Urinary bladder (tissue), 4 donors: ENCODE measurements at places on chromosomes 11 and 22. TPM values are rescaled to one million over a fixed set of nuclear protein-coding genes. Genes with fewer than 3 reads are reported as not detected.

- no peak for DNase-seq
Observed at GRCh38 chr11:95102733-95103132, 13.1 kb downstream of the ENDOD1 start.

- DNase-seq: no peak
Observed at GRCh38 chr11:128725630-128726319, 31.9 kb downstream of the FLI1 start.

DNA sequence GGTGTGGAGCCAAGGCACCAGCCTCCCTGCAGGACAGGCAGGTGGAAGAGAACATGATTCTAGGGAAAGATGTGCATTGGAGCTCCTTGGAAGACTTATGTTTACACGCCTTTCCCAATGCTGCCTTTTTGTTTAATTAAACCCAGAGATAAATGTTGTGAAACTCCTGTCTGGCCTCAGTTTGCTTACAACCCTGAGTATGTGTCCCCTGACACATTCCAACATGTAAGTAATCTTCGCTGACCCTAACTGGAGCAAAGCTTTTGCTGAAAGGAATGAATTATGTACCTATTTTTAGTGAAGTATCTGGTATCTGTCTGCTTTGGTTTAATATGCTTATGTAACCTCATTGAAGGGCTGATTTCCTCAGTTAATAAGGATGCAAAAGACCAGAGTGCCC lies 56.7 kb downstream of the APIP start:
- no peak for DNase-seq

DNA sequence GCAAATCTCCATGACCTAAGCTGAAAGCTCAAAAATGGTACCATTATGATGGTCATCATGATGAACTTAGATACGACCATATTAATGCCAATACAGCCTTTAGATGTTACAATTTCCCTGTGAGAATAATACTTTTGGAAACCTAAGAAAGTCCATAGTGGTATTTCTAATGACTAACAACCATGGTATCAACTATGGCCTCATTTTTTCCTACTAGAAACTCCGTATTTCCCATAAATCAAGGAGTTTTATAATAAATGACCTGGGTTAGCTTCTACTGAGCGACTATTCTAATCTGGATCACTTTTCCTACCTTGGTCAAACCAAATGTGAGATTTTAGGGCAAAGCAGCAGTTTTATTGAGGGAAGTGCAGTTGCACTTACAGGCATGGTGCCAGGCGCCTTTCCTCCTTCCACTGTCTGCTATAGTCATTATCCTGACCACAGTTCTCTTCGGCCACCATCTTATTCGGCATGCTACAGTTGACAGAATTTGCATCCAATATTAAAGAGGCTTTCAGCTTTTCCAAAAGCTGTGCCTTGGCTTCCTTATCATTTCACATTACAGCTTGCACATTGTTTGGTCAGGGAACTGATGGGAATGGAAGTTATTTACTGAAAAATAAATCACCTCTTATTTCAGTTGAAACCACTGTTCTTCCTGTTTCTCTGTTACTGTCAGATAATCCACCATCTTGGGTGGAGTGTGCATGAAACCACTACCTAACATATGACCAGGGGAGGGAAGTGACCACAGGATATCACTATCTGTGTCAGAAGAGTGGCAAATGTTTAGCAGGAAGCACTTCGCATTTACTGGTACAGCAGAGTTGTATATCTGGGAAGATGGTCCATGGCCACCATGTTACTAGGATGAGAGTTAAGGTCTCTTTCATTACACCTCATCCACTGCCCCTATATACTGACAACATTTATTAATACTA lies 74.5 kb upstream of the PICALM start:
- no peak for DNase-seq

- no peak for DNase-seq
Observed at GRCh38 chr11:102428696-102429095, 23.9 kb downstream of the TMEM123 start.

DNA sequence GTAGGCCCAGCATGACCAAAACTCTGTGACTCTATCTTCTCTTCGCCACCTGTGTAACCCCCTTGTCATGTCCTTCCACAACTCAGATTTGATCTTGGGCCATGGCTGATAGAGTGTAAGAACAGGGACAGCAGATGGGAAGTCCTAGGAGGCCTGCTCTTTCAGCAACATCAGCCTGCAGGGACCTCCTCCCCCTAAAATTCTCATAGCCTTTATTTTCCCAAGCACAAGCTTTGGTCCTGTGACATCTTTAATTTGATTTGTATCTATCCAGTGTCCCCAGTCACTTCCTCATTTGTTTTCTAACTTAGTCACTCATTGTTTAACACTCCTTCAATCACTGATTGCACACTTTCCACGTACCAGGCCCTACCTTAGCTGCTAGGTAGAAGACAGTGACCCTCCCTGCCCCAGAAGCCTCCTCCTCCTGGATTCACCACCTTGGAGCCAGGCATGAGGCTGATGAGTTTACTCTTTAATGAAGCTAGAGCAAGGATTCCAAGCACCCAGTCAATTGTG lies 5.3 kb downstream of the UBQLN3 start:
- DNase-seq: no peak

DNA sequence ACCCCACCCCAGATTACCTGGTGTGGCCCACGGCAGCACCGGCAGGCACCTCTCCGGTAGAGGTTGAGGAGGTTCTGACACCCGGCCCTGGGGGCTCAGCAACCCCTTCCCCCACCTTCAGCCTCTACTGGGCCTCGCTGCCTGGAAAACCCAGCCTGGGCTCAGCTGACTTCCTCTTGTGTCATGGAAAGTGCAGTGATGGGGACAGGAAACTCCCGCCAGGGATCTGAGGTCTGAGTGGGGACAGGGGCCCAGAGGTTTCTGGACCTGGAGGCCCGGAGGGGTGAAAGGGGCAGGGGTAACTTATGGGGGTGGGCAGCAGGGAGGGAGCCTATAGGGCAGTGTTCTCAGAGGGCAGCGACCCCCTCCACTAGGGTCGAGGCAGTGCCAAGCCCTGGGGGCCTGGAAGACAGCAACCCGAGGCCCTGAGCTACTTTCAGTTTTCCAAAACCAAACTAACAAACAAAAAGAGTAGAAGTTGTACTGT lies 10.0 kb upstream of the CD5 start:
- DNase-seq: no peak

- no peak for DNase-seq
Observed at GRCh38 chr11:110026858-110027626, 66.2 kb upstream of the ZC3H12C start.

DNA sequence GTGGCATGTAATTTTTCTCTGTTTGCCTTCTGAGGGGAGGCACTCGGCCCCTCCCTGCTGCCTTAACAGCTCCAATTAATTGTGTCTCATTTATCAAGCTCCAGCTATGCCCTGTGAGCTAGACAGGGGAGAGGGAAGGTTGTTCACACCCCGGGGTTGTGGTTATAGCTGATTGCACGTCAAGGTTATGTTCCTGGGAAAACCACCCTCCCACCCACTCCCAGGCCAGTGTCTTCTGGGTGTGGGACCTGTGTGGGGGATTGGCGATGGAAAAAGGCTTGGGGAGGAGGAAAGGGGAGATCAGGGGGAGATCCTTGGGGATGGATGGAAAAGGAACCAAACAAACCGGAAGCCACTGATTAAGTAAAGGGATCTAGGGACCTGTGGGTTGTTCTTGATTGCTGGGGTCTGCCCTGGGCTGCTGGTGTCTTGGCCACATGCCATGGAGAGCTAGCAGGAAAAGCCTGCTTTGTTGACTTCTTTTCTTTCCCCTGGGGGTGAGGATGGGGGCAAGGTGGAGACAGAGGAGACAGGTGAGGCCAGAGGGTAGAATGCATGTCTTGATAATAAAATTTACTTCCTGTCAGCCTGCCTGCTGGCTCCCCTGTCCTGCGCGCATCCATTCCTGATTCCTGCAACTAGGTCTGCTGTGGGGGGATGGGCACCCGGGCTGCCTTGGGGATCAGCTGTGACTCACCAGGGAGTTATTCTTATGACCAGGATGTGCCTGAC lies 13.5 kb upstream of the SORL1-AS1 start:
- DNase-seq: peak; percentile 75

DNA sequence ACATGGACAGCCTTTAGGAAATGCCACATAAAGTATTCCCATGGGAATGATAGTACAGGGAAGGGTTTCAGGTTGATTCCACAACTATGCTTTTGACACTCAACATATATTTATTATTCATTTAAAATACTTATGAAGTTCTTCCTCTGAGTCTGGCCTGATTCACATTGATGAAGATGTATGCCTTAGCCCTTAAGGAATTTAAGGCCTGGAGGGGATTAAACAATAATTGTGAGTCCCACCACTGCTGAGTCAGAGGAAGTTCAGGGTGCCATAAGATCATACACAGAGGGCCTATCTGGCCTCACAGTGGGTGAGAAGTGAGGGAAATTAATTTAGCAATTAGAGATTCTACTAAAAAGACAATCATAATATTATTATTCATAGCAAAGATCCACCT lies 161.1 kb upstream of the SNX19 start:
- DNase-seq: no peak

- no peak for DNase-seq
Observed at GRCh38 chr11:9606809-9607510, 33.5 kb downstream of the WEE1 start.

DNA sequence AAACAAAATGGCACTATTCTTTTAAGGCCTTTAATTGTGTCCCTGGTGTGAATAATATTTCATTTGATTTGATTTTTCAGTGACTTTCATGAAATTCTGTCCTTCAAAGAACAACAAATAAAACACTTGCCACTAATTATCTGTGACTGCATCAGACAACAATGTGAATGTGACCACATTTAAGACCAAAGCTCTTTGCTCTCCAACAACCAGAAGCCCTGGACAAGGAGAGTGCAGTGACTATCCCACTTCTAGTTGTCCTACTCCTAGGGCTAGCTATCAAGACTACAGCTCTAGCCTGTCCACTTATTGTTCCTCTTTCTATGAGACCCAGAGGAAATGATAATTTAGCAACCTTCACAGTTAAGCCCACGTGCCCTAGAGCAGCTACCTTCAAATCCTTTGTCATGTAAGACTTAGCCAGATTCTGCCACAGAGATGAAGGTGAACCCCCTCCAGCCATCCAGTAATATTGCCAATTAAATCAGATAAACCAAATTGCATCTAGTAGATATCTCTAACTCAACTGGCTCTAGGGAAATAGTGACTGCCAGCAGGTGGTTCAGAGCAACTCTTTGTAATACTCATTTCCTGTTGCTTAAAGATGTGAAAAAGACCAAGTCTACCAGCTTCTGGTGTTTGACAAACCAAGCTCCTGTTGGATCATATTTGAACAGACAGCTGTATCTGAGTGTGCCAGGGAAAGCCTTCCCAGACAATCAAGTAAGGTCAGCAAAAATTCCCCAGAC lies 142.6 kb upstream of the BLID start:
- no peak for DNase-seq

DNA sequence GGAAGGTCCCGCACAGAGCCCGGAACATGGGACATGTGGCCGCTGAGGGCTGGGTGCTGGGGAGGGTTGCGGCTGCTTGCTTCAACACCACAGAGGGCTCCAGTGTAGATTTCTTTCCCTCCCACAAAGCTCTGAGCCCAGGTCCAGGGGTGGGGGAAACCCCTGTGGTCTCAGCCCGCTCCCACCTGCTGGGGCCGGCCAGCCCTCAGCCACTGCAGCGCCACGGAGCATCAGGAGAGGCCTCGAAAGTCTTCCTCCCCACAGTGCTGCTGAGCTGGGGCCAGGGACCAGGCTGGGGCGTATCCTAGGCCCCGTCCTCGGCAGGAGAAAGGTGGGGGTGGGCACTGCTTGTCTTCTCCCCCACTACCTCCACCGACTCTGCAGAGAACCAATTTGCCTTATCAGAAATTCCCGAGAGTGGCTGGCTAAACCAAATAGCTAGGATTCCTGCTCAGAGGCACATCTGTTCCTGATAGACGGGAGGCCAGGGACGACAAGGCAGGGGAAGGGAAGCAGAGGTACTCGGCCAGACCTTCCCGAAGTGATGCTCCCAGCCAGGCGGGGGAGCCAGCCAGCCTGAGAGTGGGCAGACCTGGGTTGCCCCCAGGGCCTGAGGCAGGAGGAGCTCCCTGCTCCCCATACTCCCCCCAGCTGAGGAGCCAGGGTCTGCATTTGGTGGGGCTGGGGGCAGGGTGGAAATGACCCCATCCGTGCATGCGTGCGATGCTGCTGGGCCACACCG lies 18.7 kb downstream of the IGF2 start:
- no peak for DNase-seq

DNA sequence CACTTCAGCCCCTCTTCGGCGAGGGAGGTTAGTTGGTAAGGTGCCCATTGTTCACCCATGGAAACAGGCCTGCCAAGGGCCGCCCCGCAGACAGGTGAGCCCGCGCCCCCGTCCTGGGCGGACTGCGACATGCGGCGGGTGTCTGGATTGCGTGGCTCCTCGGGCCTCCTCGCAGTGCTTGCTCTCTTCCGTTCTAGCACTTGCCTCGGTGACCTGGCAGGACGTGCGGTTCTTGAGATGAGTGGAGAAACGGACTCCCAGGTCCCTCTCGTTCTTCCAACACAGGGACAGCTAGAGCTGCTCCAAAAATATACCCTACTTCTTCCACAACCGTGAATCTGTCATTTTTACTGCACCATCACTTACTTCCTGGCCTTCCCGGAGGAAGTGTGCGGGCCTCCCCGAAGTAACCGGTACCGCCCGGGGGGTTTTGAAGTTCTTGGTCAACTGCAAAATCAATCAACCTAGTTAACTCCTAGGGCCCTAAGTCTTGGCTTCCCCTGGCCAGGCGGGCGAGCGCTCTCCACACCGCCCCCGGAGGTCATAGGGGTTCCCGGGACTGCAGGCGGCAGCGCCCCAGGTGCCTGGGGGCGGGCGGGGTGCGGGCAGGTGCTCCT lies 745 bp upstream of the ZBTB44 start:
- DNase-seq: no peak

- no peak for DNase-seq
Observed at GRCh38 chr11:99148352-99148751, 127.6 kb downstream of the CNTN5 start.

DNA sequence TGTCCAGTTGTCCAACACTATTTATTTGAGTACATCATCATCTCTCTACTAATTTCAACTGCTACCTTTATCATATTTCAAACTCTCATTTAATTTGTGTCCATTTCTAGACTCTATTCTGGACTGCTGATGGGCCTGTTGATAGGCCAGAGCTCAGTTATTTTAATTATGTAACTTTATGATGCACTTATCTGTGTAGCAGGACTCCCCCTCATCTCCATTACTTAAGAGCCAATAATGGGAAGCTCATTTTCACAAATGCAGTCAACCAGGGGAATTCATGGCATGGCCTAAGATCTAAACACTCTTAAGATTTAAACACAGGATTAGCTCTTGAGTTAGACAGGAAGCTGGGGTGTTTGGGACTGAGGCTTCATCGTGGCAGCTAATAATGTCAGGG lies 21.4 kb downstream of the KCNQ1OT1 start:
- no peak for DNase-seq

JRKL gene
- polyA plus RNA-seq: 6.9 TPM

SCGB2A2 gene
- not detected for polyA plus RNA-seq

FJX1 gene
- 3.1 TPM for polyA plus RNA-seq

PRR5L gene
- 3.6 TPM for polyA plus RNA-seq

RFPL3 gene
- polyA plus RNA-seq: not detected

DNAJB7 gene
- polyA plus RNA-seq: not detected

PKDREJ gene
- polyA plus RNA-seq: 0.14 TPM

C1QTNF6 gene
- polyA plus RNA-seq: 6.9 TPM

NPTXR gene
- 15.1 TPM for polyA plus RNA-seq

DMC1 gene
- 1.8 TPM for polyA plus RNA-seq

ZC3H7B gene
- 42.1 TPM for polyA plus RNA-seq
